ENCODE measurements at places on chromosomes 2 and 18.

DNA sequence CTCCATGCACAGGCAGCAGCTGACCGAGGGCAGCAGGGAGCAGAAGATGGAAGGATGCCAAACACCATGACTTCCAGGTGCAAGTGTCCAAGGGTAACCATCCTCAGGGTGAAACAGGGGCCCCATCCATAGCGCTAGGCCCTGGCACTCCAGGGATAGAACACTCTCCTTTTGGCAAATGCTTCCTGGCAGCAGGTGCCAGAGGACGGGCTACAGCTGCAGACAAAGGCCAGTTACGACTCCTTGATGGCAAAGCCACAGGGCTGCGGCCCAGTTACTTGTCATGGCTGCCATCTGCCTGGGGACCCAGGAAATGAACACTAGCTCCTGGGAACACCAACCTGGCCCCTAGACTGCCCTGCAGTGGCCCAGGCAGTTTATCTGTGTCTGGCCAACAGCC lies 178.8 kb downstream of the TMEM163 start:
- no peak overlapping the region for H3K27ac ChIP-seq
- no peak for DNase-seq
- H3K27me3 ChIP-seq: no peaks in the 10 kb centered on the region
- no peaks in the 10 kb centered on the region for H3K36me3 ChIP-seq

- no peak for DNase-seq
- H3K4me1 ChIP-seq: no peaks in the 10 kb centered on the region
- no peak overlapping the region for H3K4me3 ChIP-seq
- peaks cover 68% of the 10 kb centered on the region for H3K36me3 ChIP-seq
These were observed 83.4 kb downstream of the FANCL start for GRCh38 chr2:58157754-58158153.

DNA sequence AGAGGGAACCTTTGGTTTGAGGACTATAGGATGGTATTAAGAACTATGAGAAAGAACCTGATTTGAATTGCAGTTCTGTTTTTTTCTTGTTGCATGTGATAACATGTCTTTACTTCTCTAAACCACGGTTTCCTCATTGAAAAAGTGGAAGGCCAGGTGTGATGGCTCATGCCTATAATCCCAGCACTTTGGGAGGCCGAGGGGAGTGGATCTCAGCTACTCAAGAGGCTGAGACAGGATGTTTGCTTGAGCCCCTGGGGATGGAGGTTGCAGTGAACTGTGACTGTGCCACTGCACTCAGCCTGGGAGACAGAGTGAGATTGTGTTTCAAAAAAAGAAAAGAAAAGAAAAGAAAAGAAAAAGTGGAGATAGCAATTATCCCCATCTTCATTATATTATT lies 32.3 kb downstream of the SCN9A start:
- no peaks in the 10 kb centered on the region for H3K27me3 ChIP-seq
- no peak overlapping the region for H3K27ac ChIP-seq
- DNase-seq: no peak
- H3K36me3 ChIP-seq: no peaks in the 10 kb centered on the region

DNA sequence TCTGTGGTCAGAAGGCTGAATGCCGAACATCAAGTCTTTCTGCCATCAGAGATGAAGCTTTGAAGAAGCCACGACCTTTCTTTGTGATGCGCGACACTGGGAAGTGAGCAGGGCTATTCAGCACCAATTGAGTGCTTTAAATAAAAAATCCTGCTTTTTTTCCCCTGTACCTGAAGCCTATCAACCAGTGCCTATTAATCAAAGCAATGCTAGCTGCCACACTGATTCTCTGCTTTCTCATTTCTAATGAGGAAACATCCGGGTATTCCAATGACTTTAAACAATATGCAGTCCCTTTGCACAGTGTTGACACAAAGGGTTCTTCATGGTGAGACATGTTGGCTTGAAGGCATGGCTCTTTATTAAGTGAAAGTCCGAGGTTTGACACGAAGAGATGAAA lies 88.0 kb downstream of the GALR1 start:
- no peak for DNase-seq
- no peak overlapping the region for H3K4me3 ChIP-seq
- no peaks in the 10 kb centered on the region for H3K27me3 ChIP-seq
- H3K36me3 ChIP-seq: no peaks in the 10 kb centered on the region
- no peak overlapping the region for H3K27ac ChIP-seq

GRCh38 chr2:121288454-121289231 lies 3.6 kb upstream of the TFCP2L1 start:
- DNase-seq: no peak
- no peak overlapping the region for H3K27ac ChIP-seq
- no peak overlapping the region for H3K4me3 ChIP-seq
- peaks cover 22% of the 10 kb centered on the region for H3K27me3 ChIP-seq

DNA sequence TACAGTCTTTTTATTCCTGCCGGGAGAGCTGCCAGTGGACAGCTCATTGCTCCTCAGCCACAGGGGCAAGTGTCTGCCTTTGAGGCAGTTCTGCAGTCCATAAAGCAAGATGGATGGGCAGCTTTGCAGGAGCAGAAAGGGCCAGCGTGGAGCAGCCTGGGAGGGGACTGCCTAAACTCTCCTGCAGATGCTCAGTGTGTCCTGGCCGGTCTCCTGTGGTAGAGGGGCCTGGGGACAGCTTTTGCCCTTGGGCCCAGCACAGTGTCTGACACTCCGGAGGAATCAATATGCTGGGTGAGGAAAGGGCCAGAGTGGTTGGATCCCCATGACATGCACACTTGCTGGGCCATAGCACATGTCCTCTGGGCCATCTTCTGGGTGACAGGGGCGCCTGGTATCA lies 65.7 kb upstream of the DAPL1 start:
- DNase-seq: no peak
- no peak overlapping the region for H3K4me3 ChIP-seq
- H3K27me3 ChIP-seq: no peaks in the 10 kb centered on the region
- no peaks in the 10 kb centered on the region for H3K36me3 ChIP-seq

- H3K4me3 ChIP-seq: no peak overlapping the region
- H3K4me1 ChIP-seq: no peaks in the 10 kb centered on the region
- no peak for DNase-seq
These were observed 1377.0 kb downstream of the SUCLG1 start for GRCh38 chr2:83081826-83082690.

DNA sequence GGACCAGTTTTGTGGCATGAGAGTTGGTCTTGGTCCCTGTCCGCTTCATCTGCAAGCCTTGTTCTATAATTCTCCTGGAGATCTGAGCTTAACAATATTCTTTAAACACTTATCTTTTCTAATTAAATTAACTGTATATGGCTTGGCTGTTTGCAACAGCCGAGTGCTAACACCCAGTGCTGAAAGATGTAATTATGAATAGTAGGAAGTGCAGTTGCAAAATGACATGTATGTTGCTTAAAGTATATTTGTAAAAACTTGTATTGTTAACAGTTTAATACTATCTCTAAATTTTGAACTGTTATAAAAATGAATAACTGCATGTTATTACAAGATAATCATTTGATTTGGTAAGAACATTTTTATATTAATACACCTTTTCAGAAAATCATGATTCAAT lies 45.1 kb downstream of the CCDC102B start:
- no peak overlapping the region for H3K4me3 ChIP-seq
- DNase-seq: no peak
- H3K27me3 ChIP-seq: no peaks in the 10 kb centered on the region
- peaks cover 6% of the 10 kb centered on the region for H3K4me1 ChIP-seq
- H3K27ac ChIP-seq: no peak overlapping the region

GRCh38 chr18:70422391-70422965 lies 133.6 kb downstream of the SOCS6 start:
- DNase-seq: no peak
- no peak overlapping the region for H3K4me3 ChIP-seq
- no peaks in the 10 kb centered on the region for H3K27me3 ChIP-seq
- H3K36me3 ChIP-seq: no peaks in the 10 kb centered on the region
- H3K27ac ChIP-seq: no peak overlapping the region
- peaks cover 13% of the 10 kb centered on the region for H3K4me1 ChIP-seq

- DNase-seq: no peak
- H3K27ac ChIP-seq: no peak overlapping the region
- H3K36me3 ChIP-seq: no peaks in the 10 kb centered on the region
- no peak overlapping the region for H3K4me3 ChIP-seq
- no peaks in the 10 kb centered on the region for H3K27me3 ChIP-seq
These were observed 18.5 kb upstream of the EFR3B start for GRCh38 chr2:25023333-25023732.

- H3K27ac ChIP-seq: no peak overlapping the region
- H3K36me3 ChIP-seq: no peaks in the 10 kb centered on the region
- H3K4me1 ChIP-seq: no peaks in the 10 kb centered on the region
These were observed 53.9 kb downstream of the LNPK start for GRCh38 chr2:175948191-175948590.

GRCh38 chr2:205714058-205714776 lies 31.9 kb downstream of the NRP2 start:
- H3K4me1 ChIP-seq: peaks cover 89% of the 10 kb centered on the region
- DNase-seq: no peak
- H3K36me3 ChIP-seq: no peaks in the 10 kb centered on the region
- peak overlapping the region; percentile 79 for H3K27ac ChIP-seq
- H3K4me3 ChIP-seq: no peak overlapping the region

- H3K27ac ChIP-seq: no peak overlapping the region
- no peaks in the 10 kb centered on the region for H3K27me3 ChIP-seq
- no peak for DNase-seq
- H3K36me3 ChIP-seq: no peaks in the 10 kb centered on the region
- no peak overlapping the region for H3K4me3 ChIP-seq
These were observed 289.0 kb upstream of the TFPI start for GRCh38 chr2:187842978-187843847.

DNA sequence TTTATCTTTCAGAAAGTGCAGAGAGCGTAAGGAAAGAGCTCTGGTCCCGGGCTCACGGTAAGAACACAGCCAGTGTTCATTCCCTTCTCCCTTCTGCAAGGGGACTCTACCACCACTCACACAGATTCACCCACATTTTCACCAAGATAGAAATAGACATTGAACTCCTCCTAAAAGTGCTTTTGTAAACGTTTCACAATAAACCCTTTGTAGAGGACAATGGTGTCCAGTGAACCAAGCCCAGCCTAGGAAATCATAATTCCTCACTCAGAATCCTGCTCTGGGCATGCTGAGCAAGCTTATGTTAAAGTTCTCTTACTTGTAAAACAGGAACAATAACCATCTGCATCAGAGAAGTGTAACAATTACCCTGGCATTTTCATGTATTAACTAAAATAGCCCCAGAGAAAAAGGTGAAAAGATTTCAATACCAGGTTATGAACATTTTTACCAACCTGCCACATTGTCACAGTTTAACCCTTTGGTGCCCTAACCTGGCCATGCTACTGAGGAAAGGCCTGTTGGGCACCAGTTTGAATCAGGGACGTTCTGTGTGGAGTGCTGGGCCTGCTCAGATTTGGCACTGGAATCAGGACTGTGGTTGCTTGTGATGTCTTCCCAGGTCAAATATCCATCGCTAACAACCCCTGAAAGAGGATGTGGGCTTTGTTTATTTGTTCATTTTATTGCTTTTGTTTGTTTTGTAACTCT lies 22.5 kb upstream of the NDUFV2 start:
- no peak overlapping the region for H3K4me3 ChIP-seq
- H3K27me3 ChIP-seq: no peaks in the 10 kb centered on the region
- peaks cover 9% of the 10 kb centered on the region for H3K4me1 ChIP-seq
- no peak overlapping the region for H3K27ac ChIP-seq
- no peaks in the 10 kb centered on the region for H3K36me3 ChIP-seq
- no peak for DNase-seq

- no peaks in the 10 kb centered on the region for H3K27me3 ChIP-seq
- H3K4me1 ChIP-seq: no peaks in the 10 kb centered on the region
- no peak overlapping the region for H3K27ac ChIP-seq
- no peak for DNase-seq
- no peak overlapping the region for H3K4me3 ChIP-seq
- no peaks in the 10 kb centered on the region for H3K36me3 ChIP-seq
These were observed 48.1 kb upstream of the MSH2 start for GRCh38 chr2:47354848-47355204.

- H3K27me3 ChIP-seq: no peaks in the 10 kb centered on the region
- H3K27ac ChIP-seq: no peak overlapping the region
- H3K36me3 ChIP-seq: no peaks in the 10 kb centered on the region
- no peaks in the 10 kb centered on the region for H3K4me1 ChIP-seq
- no peak for DNase-seq
- no peak overlapping the region for H3K4me3 ChIP-seq
These were observed 112.9 kb upstream of the ATP8B1 start for GRCh38 chr18:57915865-57916582.

- H3K36me3 ChIP-seq: no peaks in the 10 kb centered on the region
- H3K4me3 ChIP-seq: no peak overlapping the region
- no peak for DNase-seq
- no peak overlapping the region for H3K27ac ChIP-seq
- H3K4me1 ChIP-seq: peaks cover 7% of the 10 kb centered on the region
These were observed 57.8 kb downstream of the HPCAL1 start for GRCh38 chr2:10360460-10360849.

GRCh38 chr18:54557958-54558357 lies 33.1 kb upstream of the DYNAP start:
- no peaks in the 10 kb centered on the region for H3K27me3 ChIP-seq
- H3K27ac ChIP-seq: no peak overlapping the region
- no peak for DNase-seq
- no peak overlapping the region for H3K4me3 ChIP-seq
- no peaks in the 10 kb centered on the region for H3K36me3 ChIP-seq

GRCh38 chr18:8794156-8794933 lies 89.0 kb downstream of the MTCL1 start:
- DNase-seq: no peak
- H3K27ac ChIP-seq: no peak overlapping the region
- no peaks in the 10 kb centered on the region for H3K27me3 ChIP-seq
- no peak overlapping the region for H3K4me3 ChIP-seq
- H3K4me1 ChIP-seq: no peaks in the 10 kb centered on the region

DNA sequence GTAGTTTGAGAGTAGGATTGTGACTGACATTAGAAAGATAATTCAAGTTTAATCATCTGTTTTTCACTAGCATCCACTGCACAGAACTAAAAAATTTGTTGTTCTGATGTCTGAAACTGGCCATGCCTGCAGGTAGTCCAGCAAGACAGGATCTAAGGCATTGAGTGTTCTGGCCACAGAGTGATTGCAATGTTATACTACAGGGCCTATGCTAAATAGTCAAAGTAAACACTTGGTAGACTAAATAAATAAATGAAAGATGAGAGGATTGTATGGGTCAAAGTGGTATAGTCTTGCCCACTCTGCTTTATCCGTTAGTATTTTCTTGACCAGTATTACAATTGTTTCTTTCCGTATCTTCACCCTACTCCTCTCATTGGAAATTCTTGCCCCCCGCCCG lies 27.6 kb upstream of the FANCL start:
- H3K4me1 ChIP-seq: no peaks in the 10 kb centered on the region
- DNase-seq: no peak
- no peaks in the 10 kb centered on the region for H3K36me3 ChIP-seq
- no peak overlapping the region for H3K4me3 ChIP-seq
- H3K27ac ChIP-seq: no peak overlapping the region

DNA sequence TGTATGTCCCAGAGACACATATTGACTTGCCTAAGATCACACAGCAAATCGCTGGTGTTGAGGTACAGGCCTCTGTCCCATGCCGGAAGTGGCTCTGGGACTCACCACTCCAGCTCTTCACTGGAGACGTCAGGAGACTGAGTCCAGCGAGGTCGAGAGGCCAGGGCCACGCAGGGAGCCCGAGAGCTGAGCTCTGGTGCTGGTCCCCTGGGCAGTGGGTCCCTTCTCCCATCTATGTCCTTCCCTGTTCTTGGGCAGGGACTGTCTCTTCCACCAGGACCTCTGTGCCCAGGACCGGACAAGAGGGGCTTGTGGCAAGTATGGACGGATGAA lies 62.4 kb upstream of the TWIST2 start:
- no peaks in the 10 kb centered on the region for H3K27me3 ChIP-seq
- H3K4me1 ChIP-seq: no peaks in the 10 kb centered on the region
- H3K36me3 ChIP-seq: no peaks in the 10 kb centered on the region
- no peak overlapping the region for H3K4me3 ChIP-seq

- no peak for DNase-seq
- no peaks in the 10 kb centered on the region for H3K36me3 ChIP-seq
- peak overlapping the region; percentile 60 for H3K4me3 ChIP-seq
- H3K4me1 ChIP-seq: peaks cover 20% of the 10 kb centered on the region
These were observed 980 bp downstream of the OBSL1 start for GRCh38 chr2:219570194-219570923.

Data from tibial nerve (tissue), 4 donors.